GM23338 (cell line): ENCODE measurements at places on chromosomes 3 and 15.

GRCh38 chr3:24389108-24390090 lies 105.3 kb downstream of the THRB start:
- peak; percentile 23 for DNase-seq

GRCh38 chr3:80771085-80771484 lies 990.4 kb downstream of the GBE1 start:
- no peak for DNase-seq

- no peak for DNase-seq
Observed at GRCh38 chr15:93981706-93982105, 249.7 kb upstream of the MCTP2 start.

- DNase-seq, result no peak
Observed at GRCh38 chr15:65260968-65261367, 25.7 kb downstream of the PARP16 start.

GRCh38 chr15:45355860-45356259 lies 22.5 kb downstream of the GATM start:
- DNase-seq, result no peak

- no peak for DNase-seq
Observed at GRCh38 chr3:70726096-70726938, 413.9 kb upstream of the MDFIC2 start.

- DNase-seq, result no peak
Observed at GRCh38 chr3:151236736-151237135, 33.7 kb upstream of the GPR171 start.
